Bronchial epithelial cell (primary cell): ENCODE measurements at places on chromosomes 7 and 10. TPM values are rescaled to one million over a fixed set of nuclear protein-coding genes. Genes with fewer than 3 reads are reported as not detected.

Gene GRM3
- total RNA-seq, result not detected in 2 replicates

Gene RNF32
- total RNA-seq, result 1.3 and 1.8 TPM in 2 replicates

Gene CCDC172
- not detected in 2 replicates for total RNA-seq

Gene SCIN
- total RNA-seq, result 0.26 TPM in 2 replicates

Gene HTR5A
- not detected in 2 replicates for total RNA-seq

Gene CHST15
- 11.1 and 12.8 TPM in 2 replicates for total RNA-seq

Gene SPDYE11
- not detected in 2 replicates for total RNA-seq

Gene NUTM2A
- total RNA-seq, result 0.26 and 1.2 TPM in 2 replicates

Gene ZNF853
- total RNA-seq, result 0.26 and 0.53 TPM in 2 replicates

Gene LFNG
- total RNA-seq, result 4.5 and 6.8 TPM in 2 replicates

Gene STEAP1
- 10.0 and 12.7 TPM in 2 replicates for total RNA-seq

Gene AKR1C8
- total RNA-seq, result 0.26 TPM in 1 of 2 replicates, not detected in the other

Gene GTF2IRD2
- total RNA-seq, result 1.6 and 2.7 TPM in 2 replicates

Gene SLC13A4
- total RNA-seq, result under 0.01 and 0.26 TPM in 2 replicates

Gene CALHM3
- total RNA-seq, result not detected in 2 replicates

Gene EGFR
- 114 and 137 TPM in 2 replicates for total RNA-seq

Gene NCAPG2
- 3.2 and 3.5 TPM in 2 replicates for total RNA-seq

Gene SSC4D
- total RNA-seq, result 0.79 and 1.3 TPM in 2 replicates

Gene STEAP4
- total RNA-seq, result 3.5 and 3.9 TPM in 2 replicates

Gene ZNF12
- total RNA-seq, result 12.6 and 16.4 TPM in 2 replicates

Gene RASA4B
- total RNA-seq, result 0.79 and 1.2 TPM in 2 replicates

Gene ABCB4
- not detected in 2 replicates for total RNA-seq

Gene OR13A1
- not detected in 2 replicates for total RNA-seq

Gene SEMA3E
- total RNA-seq, result under 0.01 and 0.13 TPM in 2 replicates

Gene SFRP5
- total RNA-seq, result not detected in 2 replicates

Gene RSPH10B
- 0.90 TPM in 1 of 2 replicates, not detected in the other for total RNA-seq

Gene BEND7
- 1.3 and 4.2 TPM in 2 replicates for total RNA-seq

Gene FOXP2
- total RNA-seq, result 5.3 and 7.9 TPM in 2 replicates

Gene CLRN3
- total RNA-seq, result not detected in 2 replicates

Gene LIPM
- not detected in 2 replicates for total RNA-seq

Gene FAM25A
- 4.7 and 30.6 TPM in 2 replicates for total RNA-seq

Gene LIPN
- 1.3 TPM in 1 of 2 replicates, not detected in the other for total RNA-seq

Gene ITIH5
- not detected in 2 replicates for total RNA-seq

Gene SLC18A3
- not detected in 2 replicates for total RNA-seq

Gene METTL27
- total RNA-seq, result 0.26 and 3.3 TPM in 2 replicates

Gene HOXA10
- not detected in 2 replicates for total RNA-seq
